NCI-H774 (cell line): ENCODE measurements at places on chromosomes 2 and 18.

- DNase-seq, result no peak
Measured at GRCh38 chr2:178256382-178257042, 62.2 kb downstream of the OSBPL6 start.

GRCh38 chr2:19669559-19669958 is 232.2 kb downstream of the TTC32 start:
- no peak for DNase-seq

DNA sequence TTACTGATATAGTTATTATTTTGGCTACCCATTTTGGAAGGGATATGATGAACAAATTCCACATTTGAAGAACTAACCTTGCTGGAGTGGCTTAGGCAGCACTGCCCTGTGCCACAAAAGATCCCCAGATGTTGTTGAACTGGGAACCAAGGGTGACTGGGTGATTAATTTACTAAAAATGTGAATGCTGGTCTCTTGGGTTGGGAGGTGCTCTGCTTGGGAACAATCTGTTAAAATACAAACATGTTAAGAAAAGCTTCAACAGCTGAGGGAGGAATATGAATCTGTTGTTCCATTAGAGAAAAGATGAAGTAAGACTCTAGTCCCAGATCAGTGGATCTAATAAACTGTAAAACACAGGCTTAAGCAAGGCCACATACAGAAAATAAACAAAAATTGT is 1860.1 kb downstream of the SUCLG1 start:
- DNase-seq, result no peak

GRCh38 chr2:37215250-37215649 is 16.1 kb downstream of the CEBPZ start:
- DNase-seq, result no peak

- no peak for DNase-seq
Measured at GRCh38 chr2:226187616-226188015, 612.0 kb downstream of the IRS1 start.

DNA sequence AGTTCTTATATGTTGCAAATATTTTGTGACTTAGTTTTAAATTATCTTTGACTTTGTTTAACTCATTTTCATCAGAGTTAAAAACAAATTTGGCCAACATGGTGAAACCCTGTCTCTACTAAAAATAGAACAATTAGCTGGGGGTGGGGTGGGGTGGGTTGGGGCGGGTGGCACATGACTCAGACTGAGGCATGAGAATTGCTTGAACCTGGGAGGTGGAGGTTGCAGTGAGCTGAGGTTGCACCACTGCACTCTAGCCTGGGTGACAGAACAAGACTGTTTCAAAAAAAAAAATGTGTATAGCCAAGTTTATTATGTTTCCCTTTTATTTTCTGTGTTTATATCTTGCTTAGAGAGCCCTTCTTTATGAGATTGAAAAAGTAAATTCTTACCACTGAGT is 14.2 kb upstream of the LIPG start:
- DNase-seq, result no peak

GRCh38 chr2:195722075-195722474 is 65.0 kb downstream of the SLC39A10 start:
- DNase-seq, result no peak

- DNase-seq, result no peak
Measured at GRCh38 chr2:45567974-45568789, 42.9 kb downstream of the SRBD1 start.

GRCh38 chr2:107322416-107322815 is 436.4 kb upstream of the ST6GAL2 start:
- no peak for DNase-seq

DNA sequence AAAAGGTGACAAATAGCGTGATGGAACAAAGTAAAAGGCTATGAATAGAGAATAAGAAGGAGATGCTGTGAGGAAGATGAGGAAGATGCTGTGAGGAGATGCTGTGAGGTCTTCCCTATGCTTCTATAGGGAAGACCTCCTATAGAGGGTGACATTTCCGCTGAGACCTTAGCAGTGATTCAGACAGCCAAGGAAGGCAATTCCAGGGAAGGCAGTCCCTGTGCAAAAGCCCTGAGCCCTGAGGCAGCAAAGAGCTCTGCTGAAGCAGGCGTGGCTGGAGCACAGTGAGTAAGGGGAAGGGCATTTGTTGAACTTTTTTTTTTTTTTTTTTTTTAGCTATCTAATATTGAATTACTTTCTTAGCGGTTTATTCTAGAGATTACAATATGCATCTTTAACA is 142.7 kb upstream of the FOSL2 start:
- no peak for DNase-seq

GRCh38 chr2:239566995-239567568 is 166.3 kb upstream of the HDAC4 start:
- DNase-seq, result no peak

- no peak for DNase-seq
Measured at GRCh38 chr2:110804915-110805314, 72.5 kb downstream of the ACOXL start.

DNA sequence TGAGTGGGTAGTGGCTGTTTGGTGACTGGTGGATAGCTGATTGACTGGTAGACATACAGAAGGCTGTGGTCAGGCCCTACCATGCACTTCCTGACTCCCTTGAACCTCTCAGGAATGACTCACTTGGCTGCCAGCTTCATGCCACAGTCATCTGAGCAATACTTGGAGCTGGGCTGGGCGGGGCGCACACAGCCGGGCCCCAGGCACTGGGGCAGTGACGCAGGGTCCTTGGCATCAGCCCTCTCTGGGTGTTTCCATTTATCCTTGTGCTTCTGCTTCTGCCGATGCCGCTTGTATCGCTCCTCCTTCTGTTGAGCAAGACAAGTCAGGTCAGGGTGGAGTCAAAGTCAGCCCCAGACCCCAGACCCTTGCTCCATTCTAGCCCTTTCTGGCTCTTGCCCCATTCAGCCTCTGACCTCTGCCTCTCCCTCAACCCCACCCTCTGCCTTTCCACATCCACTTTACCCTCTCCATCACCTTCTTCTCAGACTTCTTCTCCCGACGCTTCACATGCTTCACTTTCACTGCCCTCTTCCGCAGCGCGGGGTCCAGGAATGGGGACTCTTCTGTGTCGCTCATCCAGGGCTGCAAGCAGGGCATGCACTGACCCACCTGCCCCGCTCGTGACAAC is 3.0 kb upstream of the MBD1 start:
- DNase-seq, result no peak

DNA sequence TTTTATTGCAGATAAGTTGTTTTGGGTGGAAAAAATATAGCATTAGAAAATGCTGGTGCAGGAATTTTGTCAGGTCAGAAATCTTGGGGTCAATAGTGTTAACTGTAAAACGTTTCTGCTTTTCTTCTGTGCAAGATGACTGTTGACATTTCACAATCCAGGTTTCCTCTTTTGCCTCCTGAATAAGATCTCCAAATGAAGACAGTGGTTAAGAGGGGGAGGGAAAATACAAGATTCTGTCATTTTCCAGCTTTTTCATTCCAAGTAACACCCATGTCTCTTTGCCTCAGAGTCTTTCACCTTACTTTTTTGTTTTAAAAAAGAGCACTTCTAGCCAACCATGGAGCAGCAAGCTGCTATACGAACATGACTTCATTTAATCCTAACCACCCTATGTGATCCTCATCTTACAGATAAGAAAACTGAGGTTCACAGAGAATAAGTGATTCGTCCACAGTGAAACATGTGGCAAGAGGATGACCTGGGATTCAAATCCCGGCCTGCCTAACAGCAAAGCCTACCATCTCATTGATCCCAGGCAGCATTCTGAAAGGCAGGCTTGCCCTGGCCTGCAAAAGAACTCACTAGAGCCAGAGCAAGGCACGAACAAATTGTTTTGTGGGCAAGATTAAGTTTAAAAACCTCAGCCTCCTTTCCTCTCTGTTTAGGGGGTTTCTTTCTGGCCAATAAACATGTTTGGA is 3.0 kb downstream of the PLEK start:
- DNase-seq, result no peak

DNA sequence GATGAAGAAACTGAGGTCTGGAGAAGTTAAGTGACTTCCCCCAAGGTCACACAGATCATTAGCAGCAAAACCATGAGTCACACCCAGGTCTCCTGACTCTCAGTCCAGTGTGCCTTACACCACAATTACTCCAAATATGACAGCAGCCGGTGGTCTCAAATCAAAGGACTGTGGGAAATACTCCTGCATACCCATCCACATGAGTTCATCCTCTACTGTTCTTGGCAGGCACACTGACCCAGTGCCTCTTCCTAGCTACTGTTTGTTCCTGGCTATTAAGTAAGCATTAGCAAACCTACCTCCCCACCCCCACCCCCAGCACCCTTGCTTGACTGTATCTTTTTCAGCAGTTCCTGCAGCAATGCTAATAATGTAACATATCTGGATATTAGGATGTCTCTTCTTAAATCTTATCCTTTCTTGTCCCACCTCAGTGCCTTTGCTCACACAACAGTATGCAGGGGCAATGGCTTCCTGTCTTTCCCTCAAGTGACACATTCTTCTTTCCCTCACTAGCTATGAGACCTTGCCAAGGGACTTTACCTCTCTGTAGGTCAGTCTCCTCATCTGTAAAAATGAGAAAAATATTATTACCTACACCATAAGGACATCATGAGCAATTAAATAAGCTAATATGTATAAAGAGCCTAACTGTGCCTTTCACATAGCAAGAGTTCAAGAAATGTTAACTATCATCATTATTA is 46.2 kb downstream of the FAM98A start:
- DNase-seq, result no peak

GRCh38 chr18:27413495-27414401 is 228.6 kb upstream of the CHST9 start:
- DNase-seq, result no peak

DNA sequence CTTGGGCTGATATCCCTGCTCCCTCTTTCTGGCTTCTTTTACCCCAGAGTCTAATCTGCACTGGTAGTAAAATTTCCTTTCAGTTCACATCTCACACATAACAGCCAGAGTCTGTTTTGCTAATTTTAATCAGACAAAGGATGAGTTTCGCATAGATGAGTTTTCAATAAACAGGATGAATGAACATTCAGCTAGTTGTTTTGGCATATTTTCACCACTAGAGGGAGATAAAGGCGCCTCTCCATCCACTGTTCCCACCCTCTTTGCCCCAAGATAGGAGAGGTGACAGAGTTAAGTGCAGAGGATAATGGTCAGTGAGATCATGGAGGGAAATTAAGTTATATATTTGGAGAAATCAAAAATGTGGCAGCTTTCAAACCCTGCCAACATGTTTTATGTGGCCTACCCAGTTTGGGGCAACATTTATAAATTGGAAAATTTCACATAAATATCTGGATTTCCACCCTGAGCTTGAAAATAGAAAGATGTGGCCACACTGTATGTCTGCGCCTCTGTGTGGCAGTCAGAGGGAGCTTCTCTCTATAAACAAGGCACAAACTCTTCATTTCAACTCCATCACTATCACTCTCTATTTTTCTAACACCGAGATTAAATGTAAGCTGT is 48.5 kb upstream of the DTNA start:
- DNase-seq, result no peak

- no peak for DNase-seq
Measured at GRCh38 chr2:160392201-160392600, 101.4 kb downstream of the RBMS1 start.

- no peak for DNase-seq
Measured at GRCh38 chr18:12652861-12653401, 5.0 kb downstream of the SPIRE1 start.

DNA sequence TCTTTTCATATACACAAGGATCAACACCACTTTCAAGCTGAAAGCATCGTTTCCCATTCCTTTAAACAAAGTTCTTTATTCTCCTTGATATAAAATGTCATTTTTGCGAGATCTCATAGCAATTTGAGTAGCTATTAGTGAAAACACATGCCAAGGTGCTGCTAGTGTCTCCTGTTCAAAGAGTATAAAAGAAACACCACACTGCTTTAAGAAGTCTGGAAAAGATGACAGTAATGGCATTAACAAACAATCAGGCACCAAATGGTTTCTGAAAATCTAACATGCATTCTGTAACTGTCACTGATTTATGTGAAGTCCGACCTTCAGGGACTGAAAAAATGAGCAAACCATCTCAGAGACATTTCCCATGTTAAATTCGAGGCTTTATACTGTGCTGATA is 2.4 kb downstream of the CCBE1 start:
- DNase-seq, result no peak

GRCh38 chr18:11831921-11832320 is 19.3 kb upstream of the CHMP1B start:
- DNase-seq, result no peak

GRCh38 chr2:81481242-81481993 is 1176.9 kb upstream of the LRRTM1 start:
- DNase-seq, result peak; percentile 84

GRCh38 chr2:216698895-216699294 is 3.5 kb upstream of the IGFBP5 start:
- peak; percentile 77 for DNase-seq

GRCh38 chr2:240149943-240150784 is 9.7 kb upstream of the OTOS start:
- DNase-seq, result no peak

DNA sequence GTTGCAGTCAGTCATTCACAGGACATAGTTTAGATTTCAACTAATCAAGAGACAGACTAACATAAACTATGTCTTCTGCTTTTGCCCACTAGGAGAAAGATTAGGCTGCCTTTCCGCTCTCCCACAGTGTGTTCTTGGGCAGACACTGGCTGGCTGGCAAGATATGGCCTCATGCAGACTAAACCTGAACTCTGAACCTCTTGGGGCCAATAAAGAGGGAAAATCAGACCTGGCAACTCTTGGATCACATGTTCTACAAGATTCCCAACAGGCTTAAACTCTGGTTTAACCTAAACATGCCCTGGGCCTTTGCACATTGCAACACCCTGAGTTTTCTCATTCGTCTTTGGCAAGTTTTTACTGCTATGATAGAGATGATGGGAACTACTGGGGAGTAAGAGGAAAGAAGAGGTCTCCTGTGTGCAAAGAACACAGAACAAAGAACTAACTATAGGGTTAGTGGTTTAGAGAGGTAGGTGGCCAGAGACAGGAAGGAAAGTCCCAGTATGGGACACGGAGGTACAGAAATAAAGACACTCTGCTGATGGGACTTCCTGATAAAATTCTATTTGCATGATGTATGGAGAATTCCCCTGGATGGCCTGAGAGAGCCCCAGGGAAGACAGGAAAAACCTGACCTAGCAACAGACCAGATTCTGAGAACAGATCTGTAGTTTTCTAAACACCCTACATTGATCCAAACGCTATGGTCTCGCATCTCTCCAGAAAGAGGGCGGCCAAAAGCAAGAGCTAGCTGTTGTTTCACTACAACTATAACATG is 2.0 kb upstream of the ATRAID start:
- DNase-seq, result no peak

DNA sequence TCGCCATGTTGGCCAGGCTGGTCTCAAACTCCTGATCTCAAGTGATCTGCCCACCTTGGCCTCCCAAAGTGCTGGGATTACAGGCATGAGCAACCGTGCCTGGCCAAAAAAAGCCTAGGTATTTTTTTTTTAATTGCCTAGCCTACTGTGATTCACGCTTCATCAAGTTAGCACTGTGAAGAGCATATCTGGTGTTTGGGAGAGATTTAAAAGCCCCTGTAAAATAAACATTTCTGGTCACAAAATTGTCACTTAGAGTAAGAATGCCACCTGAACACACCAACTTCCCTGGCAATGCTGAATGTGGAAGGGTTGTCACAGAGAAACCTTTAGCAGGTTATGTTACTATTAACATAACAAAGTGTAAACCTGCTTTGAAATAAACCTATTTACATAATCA is 39.7 kb upstream of the CHAC2 start:
- no peak for DNase-seq

GRCh38 chr18:35159782-35160181 is 81.1 kb upstream of the ZNF397 start:
- no peak for DNase-seq
